ENCODE measurements at places on chromosomes 7 and 10.

- no peak for DNase-seq
Measured at GRCh38 chr7:132087421-132087820, 488.8 kb downstream of the PLXNA4 start.

- DNase-seq: no peak
Measured at GRCh38 chr10:107214261-107214660, 49.8 kb upstream of the SORCS1 start.

GRCh38 chr10:25666276-25666675 is 267.8 kb upstream of the MYO3A start:
- DNase-seq: no peak

- DNase-seq: no peak
Measured at GRCh38 chr7:37817591-37817960, 30.8 kb upstream of the NME8 start.

DNA sequence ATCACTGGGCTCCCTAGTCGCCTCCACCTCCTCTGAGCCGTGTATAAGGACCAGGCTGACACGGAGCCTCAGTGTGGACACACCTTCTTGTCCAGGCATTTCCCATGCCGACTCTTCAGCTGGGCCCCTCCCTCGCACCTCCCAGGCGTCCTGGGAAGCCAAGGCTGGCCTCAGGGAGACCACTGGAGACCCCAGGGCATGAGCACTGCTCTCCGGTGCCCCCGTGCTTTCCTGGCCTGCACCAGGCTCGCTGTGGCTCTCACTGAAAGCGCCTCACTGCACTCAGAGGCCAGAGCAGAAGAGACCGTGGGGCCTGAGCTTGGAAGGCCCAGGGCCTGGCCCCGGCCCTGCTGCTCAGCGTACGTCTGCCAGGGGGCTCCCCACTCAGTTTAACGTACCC is 31.4 kb downstream of the LRRC27 start:
- no peak for DNase-seq

DNA sequence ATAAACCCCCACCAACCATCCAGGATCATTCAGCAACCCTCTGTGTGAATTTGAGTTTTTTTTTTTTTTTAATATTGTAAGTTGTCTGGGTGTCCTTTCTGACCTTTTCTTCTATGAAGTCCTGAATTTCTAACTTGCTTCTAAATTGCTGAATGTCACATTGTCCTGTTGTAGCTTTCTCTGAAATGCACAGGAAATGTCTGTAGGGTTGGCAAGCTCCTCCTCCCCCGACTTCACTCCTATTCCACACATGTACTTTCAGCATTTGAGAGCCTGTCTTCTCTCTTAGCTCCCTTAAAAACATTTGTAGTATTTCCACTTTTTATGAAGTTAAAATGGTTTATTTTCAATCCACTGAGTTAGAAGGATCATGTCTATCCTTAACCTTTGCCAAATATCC is 3.3 kb upstream of the CNNM2 start:
- no peak for DNase-seq

- no peak for DNase-seq
Measured at GRCh38 chr7:111667488-111667887, 105.2 kb upstream of the IMMP2L start.

GRCh38 chr10:49294731-49295130 is 4.2 kb upstream of the C10orf71 start:
- DNase-seq: no peak
